ENCODE measurements at places on chromosomes 5 and 9. TPM values are rescaled to one million over a fixed set of nuclear protein-coding genes. Genes with fewer than 3 reads are reported as not detected.

The PTCH1 gene
- polyA plus RNA-seq: 27.8 TPM

The ZNF658 gene
- polyA plus RNA-seq: 8.5 TPM

The CDH6 gene
- polyA plus RNA-seq: 78.5 TPM

DNA sequence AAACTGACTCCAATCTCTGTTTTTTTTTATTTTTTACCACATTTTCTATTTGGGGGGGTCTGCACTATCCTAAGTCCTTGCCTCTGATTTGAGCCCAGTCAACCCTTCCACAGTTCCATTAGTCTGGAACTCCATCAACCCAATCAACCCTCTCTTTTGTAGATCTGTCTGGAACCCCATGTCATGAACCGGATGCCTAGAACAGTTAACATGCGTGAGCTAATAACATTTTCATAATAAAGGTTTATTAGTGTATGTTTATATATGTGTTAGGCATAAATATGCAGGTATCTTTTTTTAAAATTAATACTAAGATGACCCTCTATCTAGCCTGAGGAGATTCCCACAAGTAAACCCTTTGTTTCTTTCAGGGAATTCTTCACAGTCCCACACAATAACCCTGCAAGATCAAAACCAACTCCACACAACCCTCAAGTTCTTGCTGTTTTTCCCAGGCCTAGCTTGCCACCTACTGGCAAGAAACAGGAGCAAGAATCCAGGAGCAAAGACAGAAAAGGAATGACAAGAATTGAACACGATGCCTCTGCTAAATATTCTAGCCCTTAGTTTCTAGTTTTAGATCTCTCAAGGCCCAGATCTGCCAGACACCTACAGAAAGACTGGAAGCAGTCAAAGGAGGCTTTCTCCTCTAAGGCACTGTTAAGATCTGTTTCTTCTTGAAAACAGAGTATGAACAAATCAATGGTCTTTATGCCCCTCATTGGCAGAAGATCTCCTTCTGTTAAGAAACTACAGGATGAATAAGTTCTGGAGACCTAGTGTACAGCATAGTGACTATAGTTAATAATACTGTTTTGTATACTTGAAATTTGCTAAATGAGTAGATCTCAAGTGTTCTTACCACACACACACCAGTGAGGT lies 100.4 kb downstream of the TRIM36 start:
- peak; percentile 71 for DNase-seq

DNA sequence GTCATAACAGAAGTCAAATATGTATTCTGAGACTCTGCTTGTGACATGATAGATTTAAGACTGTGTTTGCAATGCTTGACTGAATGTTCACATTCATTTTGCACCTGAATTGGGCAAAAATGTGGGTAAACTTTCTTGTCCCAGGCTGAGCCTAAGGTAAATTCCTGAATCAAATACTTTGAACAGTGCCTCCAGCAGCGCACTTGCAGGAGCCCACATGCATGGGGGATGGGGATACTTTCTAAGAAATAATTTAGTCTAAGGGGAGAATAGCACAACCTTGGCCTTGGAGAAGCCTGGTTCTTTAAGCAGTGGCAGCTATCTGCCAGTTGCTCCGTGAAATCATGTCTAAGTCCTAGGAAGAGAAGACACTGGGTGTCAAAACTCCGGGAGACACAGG lies 163.5 kb upstream of the EGFLAM start:
- no peak for DNase-seq

DNA sequence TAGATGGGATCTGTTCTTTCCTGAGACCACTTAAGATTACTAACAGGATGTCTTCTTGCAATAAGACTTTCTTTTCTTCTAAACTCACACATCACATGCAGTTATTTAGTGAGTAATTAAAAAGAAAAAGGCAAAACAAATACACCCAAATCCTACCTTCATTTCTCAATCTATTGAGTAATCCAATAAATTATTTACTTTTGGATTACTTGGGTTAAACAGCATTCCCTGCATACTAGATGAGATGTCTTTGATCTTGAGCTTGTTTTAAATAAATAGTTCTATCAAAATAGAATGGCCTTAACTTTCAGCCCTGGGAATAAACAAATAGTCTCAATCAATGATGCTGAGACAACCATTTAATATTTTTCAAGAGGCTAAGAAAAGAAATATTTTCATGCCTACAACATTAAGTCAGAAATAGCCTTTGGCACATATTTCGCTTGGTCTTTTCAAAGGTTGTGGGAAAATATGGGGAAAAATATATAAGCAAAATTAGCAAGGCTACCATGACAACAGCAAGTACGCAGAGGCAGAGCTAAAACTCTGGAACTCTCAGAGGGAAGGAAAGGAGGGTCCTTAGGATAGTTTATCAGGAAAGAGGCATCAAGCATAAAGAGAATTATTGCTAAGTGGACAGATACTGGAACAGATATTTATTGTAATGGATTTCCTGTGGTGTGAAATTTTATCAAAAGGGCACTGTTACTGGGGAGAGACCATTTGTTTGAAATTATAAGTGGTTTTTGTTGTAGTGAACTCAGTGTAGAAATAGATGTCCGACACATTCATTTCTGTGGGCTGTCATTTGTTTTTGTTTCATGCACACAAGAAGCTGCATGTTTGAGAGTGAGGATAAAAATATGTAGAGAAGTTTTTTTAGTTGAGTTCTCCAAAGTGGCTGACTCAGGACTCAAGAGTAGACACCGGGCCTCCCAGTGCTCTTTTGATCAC lies 70.2 kb upstream of the CDH6 start:
- no peak for DNase-seq

GRCh38 chr5:81052325-81052724 lies 92.2 kb downstream of the RASGRF2 start:
- no peak for DNase-seq

DNA sequence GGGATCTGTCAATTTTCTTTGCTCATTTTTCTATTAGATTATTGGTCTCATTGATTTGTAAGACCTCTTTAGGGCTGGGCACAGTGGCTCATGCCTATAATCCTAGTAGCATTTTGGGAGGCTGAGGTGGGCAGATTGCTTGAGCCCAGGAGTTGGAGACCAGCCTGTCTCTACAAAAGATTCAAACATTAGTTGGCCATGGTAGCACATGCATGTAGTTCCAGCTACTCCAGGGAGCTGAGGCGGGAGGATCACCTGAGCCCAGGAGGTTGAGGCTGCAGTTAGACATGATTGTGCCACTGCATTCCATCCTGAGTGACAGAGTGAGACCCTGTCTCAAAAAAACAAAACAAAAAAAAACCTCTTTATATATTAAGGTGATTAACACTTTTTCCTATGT lies 6.4 kb upstream of the SHROOM1 start:
- no peak for DNase-seq

DNA sequence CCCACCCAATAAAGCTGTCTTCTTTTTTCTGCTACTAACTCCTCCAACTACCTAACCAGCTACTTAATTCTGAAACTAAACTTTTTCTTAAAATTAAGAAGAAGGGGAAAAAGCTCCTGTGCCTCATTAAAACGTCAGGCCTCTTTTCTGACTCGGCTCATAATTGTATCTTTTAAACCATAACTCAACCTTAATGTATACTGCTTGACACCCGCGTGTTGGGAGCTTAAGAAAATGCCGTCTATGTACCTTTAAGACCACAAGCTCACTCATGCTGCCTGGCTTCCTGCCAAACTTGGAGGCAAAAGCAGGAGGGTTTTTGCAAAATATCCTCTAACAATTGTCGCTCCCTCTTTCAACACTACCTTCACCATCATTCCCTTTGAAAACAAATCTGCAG lies 5.0 kb downstream of the EBF1 start:
- peak; percentile 72 for DNase-seq
